ENCODE measurements at places on chromosomes 16 and 17.

GRCh38 chr16:11752856-11753255, 10.2 kb upstream of the TXNDC11 start:
- no peak for DNase-seq

- no peak for DNase-seq
Measured at GRCh38 chr17:32733401-32733800, 143.5 kb downstream of the MYO1D start.

DNA sequence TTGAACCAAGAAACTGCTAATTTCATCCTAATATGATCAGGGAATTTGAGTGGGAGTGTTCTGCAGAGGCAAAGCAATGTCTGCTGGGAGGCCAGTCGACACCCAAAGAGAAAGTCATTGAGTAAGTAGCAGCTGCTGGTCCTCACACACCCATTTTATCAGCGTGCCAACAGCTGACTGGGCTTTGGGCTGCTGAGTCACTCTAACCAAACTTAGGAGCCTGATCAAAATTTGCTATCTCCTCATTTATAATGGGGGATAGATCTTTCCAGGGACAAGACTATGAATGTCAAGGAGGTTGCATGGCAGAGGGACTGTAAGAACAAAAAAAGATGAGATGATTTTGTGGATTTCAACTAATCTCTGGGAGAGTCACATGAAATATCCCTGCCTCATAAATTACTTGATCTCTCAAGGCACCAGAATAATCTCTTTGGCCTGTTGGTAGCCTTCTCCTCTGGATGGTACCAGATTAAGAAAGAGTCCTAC, 32.9 kb downstream of the CPSF4L start:
- DNase-seq = no peak

DNA sequence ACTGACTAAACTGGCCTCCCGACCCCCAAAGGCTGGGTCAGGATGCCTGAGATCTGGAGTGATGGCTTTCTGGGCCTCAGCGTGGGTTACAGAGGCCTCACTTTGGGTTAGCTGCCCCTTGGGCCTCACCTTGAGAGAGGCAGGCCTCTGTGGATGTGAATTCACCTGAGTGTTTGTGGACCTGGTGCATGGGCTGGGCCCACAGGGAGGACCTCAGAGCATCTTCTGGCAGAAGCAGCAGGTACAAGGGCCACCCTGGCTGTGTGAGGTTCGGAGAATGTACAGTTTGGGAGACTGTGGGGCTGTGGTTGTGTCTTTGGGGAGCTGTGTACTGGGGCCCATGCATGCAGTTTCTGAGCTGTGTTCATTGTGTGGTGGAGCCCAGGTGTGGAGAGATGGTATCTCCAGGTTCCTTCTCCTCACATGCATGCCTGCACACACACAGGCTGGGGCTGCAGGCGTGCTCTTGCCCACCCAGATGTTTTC, 18.3 kb downstream of the RARA start:
- DNase-seq = no peak

DNA sequence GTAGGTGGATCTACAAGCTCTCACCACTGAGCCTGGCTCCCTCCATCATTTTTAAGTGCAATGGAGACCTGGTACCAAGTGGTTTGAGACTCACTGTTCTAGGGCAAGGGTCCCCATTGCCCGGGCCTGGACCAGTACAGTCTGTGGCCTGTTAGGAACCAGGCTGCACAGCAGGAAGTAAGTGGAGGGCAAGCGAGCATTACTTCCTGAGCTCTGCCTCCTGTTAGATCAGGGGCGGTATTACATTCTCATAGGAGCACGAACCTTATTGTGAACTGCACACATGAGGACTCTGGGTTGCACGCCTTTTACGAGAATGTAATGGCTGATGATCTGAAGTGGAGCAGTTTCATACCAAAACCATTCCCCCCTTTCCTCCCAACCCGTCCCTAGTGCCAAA, 6.8 kb upstream of the ZNF594 start:
- DNase-seq = no peak

- no peak for DNase-seq
Measured at GRCh38 chr17:13395346-13395745, 206.4 kb downstream of the HS3ST3A1 start.

DNA sequence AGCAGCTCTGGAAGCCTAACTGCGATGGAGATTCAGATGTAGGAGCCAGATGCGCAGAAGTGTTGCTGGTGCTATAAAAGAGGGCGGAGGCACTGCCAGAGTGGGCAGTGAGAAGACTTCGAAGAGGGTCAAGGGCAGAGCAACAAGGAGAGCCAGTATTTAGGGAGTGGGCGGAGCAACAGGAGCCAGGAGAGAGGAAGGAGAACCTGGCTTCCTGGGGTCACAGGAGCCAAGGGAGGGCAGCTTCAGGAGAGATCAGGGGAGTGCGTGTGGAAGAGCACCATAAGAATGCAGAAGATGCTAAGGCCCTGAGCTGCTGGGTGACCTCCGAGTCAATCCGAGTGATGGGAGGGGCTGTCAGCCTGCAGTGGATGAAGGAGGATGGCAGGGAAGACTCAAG, 14.4 kb upstream of the MRPS23 start:
- no peak for DNase-seq

- no peak for DNase-seq
Measured at GRCh38 chr17:2150806-2151205, 95.9 kb downstream of the HIC1 start.

DNA sequence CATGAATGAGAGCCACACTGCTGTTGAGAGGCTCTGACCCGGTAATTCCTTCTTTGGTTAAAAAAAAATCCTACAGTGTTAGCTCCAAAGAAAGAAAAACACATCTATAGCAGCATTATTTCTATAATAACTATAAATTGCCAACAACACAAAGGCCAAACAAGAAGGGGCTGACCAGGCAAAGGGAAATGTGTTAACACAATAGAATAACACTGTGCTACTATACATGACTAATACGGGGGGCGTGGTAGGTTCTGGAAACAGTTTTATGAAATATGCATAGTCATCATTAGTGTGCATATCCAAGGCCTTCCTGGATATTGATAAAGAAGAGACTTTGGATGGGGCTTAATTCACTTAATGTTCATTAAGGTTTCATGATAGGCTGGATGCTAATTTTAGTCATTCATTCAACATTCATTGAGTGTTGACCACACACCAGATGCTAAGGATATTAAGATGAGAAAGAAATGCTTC, 50.0 kb upstream of the CCL1 start:
- DNase-seq = no peak

DNA sequence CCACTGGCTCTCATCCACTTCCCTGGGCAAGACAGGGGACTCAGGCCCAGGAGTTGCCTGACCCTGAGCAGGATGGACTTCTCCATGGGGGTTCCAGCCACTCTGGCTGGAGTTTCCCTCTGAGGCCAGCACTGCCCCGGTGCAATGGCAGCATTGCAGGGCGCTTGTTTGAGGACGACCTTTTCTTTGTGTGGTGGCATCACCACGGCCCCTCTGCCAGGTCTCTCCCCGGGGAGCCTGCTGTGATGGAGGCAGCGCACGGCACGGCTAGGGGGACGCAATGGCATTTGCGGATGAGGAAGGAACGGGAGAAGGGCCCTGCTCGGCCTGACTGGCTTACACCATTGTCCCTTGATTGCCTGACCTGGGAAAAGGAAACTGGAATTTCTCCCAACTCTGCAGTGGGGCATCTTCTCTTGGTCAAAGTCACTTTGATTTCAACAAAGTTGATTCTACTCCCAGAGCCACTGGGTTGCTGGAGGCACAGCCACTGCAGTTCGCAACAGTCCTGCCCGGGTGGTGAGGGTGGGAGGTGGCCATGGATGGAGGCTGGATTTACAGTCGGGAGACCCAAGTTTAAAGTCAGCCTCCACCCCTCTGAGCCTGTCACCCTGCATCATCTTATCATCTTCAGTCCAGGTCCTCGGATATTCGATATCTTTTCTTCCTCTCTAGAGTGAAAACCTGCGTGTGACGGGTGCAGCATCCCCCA, 82.9 kb upstream of the ZNF469 start:
- DNase-seq = no peak

GRCh38 chr16:56824331-56824730, 40.7 kb upstream of the SLC12A3 start:
- DNase-seq = no peak

DNA sequence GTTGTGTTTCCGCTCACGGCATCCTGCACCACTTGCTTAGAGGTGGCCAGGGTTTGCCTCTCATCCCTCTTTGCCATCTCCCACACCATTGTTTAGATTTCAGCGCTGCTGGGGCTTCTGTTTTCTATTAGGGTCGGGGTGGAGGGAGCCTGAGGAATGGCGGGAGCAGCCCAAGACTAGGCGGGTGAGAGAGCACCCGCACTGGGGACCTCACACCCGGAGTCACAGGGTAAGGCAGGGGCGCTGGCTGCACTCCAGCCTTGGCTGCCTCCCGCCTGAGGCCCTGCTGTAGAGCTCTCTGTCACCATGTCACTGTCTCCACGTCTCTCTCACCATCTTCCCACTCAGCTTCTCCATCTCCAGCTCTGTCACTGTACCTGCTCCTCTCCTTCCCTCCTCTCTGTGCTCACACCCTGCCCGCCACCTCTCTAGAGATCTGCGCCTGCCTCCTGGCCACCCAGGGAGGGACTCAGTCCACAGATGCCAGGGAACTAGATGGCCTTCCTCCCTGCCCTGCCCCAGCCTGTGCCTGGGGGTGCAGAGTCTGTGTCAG, 32.8 kb upstream of the ABCC3 start:
- DNase-seq = no peak

GRCh38 chr17:9144502-9145249, 123.4 kb downstream of the NTN1 start:
- DNase-seq = no peak

- no peak for DNase-seq
Measured at GRCh38 chr16:83738923-83739503, 68.8 kb upstream of the HSBP1 start.

DNA sequence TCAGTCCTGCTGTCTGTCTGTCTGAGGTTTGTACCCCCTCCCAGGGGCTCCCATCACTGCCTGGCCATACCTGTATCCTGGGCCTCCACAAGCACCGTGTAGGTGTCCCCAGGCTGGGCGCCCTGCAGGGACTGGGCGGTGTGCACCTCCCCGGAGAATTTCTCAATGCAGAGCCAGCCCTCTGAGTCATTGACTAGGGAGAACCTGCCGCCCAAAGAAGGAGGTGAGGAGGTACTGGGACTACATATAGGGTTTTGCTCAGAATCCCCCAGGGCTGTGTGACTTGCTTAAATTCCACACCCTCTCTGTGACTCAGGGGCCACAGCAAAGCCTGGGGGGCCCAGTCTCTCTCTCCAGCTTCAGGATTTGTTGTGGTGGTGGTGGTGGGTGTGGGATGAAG, 7.6 kb downstream of the CDH16 start:
- DNase-seq = no peak

GRCh38 chr16:6335072-6335471, 997.6 kb upstream of the RBFOX1 start:
- no peak for DNase-seq

GRCh38 chr17:70006159-70006558, 68.9 kb upstream of the KCNJ16 start:
- no peak for DNase-seq

- no peak for DNase-seq
Measured at GRCh38 chr16:67773569-67774456, 32.5 kb downstream of the RANBP10 start.

DNA sequence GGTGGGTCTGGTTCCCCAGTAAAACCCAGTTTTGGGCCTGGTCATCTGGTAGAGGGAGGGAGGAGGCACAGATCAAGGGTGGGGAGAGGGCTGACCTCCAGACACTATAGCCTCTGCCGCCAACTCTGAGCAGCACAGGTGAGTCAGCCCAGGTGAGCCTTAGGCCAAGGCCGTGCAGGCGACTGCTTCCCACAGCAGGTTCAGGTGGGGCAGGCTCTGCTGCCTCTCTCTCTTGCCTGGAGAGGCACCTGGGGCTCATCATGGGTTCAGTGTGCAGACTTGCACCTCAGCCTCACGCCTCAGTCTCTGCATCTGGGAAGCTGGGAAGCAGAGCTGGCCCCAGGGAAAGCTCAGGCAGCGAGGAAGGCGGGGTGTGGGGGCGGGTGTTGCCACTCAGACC, 37.8 kb upstream of the IL34 start:
- no peak for DNase-seq

GRCh38 chr16:57483725-57484514, 2.4 kb downstream of the DOK4 start:
- DNase-seq = no peak

GRCh38 chr16:81975637-81976036, 35.6 kb downstream of the SDR42E1 start:
- DNase-seq = no peak

DNA sequence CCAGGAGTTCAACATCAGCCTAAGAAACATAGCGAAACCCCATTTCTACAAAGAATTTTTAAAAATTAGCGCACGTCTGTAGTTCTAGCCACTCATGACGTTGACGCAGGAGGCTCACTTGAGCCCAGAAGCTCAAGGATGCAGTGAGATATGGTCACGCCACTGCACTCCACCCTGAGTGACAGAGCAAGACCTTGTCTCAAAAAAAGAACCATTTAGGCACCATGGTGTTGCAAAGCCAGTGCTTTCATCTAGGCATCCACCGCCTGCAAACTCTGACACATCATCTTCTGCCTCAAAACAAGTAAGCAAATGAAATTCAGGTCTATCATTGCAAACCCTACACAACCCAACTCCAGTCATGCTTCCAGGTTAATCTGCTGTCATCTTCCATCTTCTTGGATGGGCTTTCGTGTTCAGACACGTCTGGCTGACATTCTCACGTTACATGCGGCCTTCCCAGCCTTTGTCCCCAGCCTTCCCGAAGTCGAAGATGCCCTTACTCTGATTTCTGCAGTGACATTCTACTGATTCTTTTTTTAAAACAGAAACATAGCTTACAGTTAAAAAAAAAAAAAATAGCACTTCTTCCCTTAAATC, 8.9 kb downstream of the ANKRD11 start:
- no peak for DNase-seq

- DNase-seq = no peak
Measured at GRCh38 chr16:24883714-24884151, 38.0 kb downstream of the SLC5A11 start.

- peak; percentile 28 for DNase-seq
Measured at GRCh38 chr17:80082403-80083135, 18.8 kb upstream of the GAA start.

GRCh38 chr16:12295395-12295794, 318.9 kb downstream of the SNX29 start:
- no peak for DNase-seq

DNA sequence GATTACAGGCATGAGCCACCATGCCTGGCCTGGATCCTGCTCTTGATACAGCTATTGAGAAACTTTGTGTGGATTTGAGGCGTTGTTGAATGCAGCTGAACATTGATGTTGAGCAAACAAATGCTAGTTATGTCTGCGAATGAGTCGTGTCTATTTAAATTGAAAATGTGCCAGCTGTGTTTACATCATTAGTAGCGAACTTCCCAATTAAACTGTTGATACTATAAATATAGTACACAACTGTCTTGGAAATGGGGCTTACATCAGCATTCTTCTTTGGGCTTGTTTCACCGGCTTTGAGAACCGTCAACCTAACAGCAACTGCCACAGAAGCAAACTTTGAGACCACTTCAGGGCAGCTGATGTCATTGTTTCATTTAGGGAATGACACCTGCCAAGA, 251.9 kb downstream of the RBFOX1 start:
- no peak for DNase-seq

DNA sequence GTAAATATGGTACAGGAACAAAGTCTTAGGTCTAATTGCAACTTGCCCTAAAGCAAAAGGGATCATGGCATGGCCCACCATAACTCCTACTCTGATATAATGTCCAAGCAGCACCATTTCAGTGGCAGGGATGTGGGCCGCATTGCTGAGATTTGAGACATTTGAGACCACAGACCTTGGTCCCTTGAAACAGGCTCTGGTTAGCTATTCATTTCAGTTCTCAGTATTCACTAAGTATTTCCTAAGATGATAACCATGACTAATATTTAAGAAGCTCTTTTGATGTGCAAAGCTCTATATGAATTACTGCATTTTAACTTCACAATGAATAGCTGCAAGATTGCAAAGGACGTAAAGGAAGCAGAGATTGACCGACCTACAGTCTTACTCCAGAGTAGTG, 471.0 kb downstream of the SHISA9 start:
- DNase-seq = no peak
